ENCODE measurements at places on chromosomes 16 and 17. TPM values are rescaled to one million over a fixed set of nuclear protein-coding genes. Genes with fewer than 3 reads are reported as not detected.

- no peak overlapping the region for H3K4me3 ChIP-seq
- H3K36me3 ChIP-seq, result no peaks in the 10 kb centered on the region
- DNase-seq, result no peak
- no peak overlapping the region for H3K27ac ChIP-seq
- H3K4me1 ChIP-seq, result peaks cover 18% of the 10 kb centered on the region
- no peaks in the 10 kb centered on the region for H3K27me3 ChIP-seq
Observed at GRCh38 chr17:83054518-83055125, 24.8 kb upstream of the METRNL start.

DNA sequence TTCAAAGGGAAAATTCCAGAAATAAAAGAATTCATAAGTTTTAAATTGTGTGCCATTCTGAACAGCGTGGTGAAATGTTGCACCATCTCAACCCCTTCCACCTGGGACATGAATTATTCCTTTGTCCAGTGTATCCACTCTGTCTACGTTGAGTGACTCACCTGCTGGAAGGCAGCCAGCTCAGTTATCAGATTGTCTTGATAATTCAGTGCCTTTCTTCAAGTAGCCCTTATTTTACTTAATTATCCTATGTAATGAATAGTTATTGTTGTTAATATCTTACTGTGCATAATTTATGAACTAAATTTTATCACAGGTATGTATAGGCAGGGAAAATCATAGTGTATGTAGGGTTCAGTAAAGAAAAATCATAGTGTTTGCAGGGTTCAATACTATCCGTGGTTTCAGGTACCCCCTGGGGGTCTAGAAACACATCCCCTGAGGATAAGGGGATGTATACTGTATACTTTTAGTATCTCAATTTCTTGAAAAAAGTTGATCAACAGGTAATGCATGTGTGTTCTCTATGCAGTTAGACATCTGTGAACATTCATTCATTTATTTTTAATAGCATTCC is 7.7 kb upstream of the PCTP start:
- DNase-seq, result no peak
- H3K27ac ChIP-seq, result no peak overlapping the region
- no peaks in the 10 kb centered on the region for H3K36me3 ChIP-seq
- no peak overlapping the region for H3K4me3 ChIP-seq
- H3K27me3 ChIP-seq, result no peaks in the 10 kb centered on the region

DNA sequence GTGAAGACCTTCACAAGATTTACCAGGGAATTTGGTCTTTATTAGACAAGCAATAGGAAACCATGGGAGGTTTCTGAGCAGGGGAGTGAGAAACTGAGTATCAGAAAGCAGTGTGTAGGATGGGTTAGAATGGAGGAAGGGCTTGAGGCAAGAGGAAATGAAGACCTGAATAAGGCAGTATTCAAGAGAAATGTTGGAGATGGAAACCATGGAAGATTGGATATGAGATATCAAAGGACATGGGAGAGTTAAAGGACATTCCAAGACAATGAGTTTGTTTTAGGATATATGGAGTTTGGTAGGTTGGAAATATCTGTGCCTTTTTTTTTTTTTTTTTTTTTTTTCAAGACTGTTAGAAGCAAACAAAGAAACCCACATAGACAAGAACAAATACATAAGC is 21.3 kb upstream of the FAM20A start:
- no peak for DNase-seq
- H3K4me3 ChIP-seq, result no peak overlapping the region
- no peaks in the 10 kb centered on the region for H3K4me1 ChIP-seq
- H3K27me3 ChIP-seq, result no peaks in the 10 kb centered on the region
- H3K36me3 ChIP-seq, result no peaks in the 10 kb centered on the region
- H3K27ac ChIP-seq, result no peak overlapping the region

The CCL1 gene
- polyA plus RNA-seq, result not detected

The PRSS33 gene
- polyA plus RNA-seq, result not detected

DNA sequence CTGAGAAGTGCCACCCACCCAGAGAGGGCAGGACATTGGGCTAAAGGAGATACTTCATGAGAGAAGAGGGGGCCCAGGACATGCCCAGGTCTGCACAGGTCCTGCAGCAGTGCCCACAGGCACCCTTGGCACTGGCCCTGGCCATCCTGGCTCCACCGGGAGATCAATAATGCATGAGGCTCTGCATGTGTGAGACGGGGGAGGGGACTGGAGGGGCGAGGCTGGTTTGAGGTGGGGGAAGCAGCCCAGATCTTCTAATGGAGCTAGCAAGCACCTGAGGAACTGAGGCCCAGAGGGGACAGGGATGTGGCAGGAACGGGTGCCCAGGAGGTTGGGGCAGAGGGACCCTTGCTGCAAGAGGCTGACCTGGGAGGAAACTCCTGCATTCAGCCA is 567 bp downstream of the OSBPL7 start:
- no peaks in the 10 kb centered on the region for H3K27me3 ChIP-seq
- H3K4me3 ChIP-seq, result peak overlapping the region; percentile 93
- H3K4me1 ChIP-seq, result peaks cover 26% of the 10 kb centered on the region
- no peak for DNase-seq
- H3K36me3 ChIP-seq, result peaks cover 45% of the 10 kb centered on the region

- H3K27ac ChIP-seq, result no peak overlapping the region
- H3K4me1 ChIP-seq, result peaks cover 2% of the 10 kb centered on the region
- DNase-seq, result no peak
Observed at GRCh38 chr17:46964315-46965265, 14.5 kb downstream of the RPRML start.

- no peak overlapping the region for H3K4me3 ChIP-seq
- DNase-seq, result no peak
- no peak overlapping the region for H3K27ac ChIP-seq
- H3K27me3 ChIP-seq, result no peaks in the 10 kb centered on the region
Observed at GRCh38 chr17:18267927-18268711, 7.7 kb downstream of the MIEF2 start.

DNA sequence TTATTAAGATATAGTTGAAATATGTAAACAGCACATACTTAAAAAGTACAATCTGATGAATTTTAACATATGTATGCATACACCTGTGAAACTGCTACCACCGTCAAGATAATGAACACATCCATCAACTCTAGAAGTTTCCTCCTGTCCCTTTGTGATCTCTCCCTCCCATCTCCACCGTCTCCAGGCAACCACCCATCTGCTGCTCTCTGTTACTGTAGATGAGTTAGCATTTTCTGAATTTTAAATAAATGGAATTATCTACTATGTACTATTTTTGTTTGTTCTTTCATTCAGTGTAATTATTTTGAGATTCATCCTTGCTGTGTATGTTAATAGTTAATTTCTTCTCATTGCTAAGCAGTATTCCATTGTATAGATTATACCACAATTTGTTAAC is 40.2 kb upstream of the SMPD3 start:
- no peaks in the 10 kb centered on the region for H3K4me1 ChIP-seq
- H3K27ac ChIP-seq, result no peak overlapping the region
- H3K27me3 ChIP-seq, result no peaks in the 10 kb centered on the region

The GH1 gene
- not detected for polyA plus RNA-seq

- no peak overlapping the region for H3K27ac ChIP-seq
- H3K27me3 ChIP-seq, result no peaks in the 10 kb centered on the region
- no peaks in the 10 kb centered on the region for H3K4me1 ChIP-seq
- H3K4me3 ChIP-seq, result no peak overlapping the region
- no peak for DNase-seq
- no peaks in the 10 kb centered on the region for H3K36me3 ChIP-seq
Observed at GRCh38 chr16:4052096-4052495, 64.1 kb downstream of the ADCY9 start.

GRCh38 chr16:12024429-12024828 is 47.9 kb downstream of the SNX29 start:
- H3K4me3 ChIP-seq, result no peak overlapping the region
- DNase-seq, result no peak
- H3K27me3 ChIP-seq, result no peaks in the 10 kb centered on the region
- no peaks in the 10 kb centered on the region for H3K4me1 ChIP-seq
- no peaks in the 10 kb centered on the region for H3K36me3 ChIP-seq
- H3K27ac ChIP-seq, result no peak overlapping the region

DNA sequence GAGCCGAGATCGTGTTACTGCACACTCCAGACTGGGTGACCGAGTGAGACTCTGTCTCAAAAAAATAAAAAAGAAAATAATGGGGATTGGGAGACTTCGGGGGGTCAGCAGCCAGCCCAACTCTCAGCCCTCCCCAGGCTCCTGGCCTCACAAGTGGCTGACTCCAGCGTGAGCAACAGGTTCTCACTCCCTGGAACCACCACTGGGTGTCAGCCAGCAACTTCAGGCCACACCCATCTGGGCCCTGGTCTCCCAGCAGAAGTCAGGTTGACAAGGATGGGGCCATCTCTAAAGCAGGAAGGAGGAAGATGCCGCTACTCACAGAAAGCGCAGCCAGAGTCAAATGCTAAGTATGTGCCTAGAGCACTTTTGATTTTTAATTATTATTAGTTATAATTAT is 139.4 kb downstream of the C16orf78 start:
- no peaks in the 10 kb centered on the region for H3K27me3 ChIP-seq
- peaks cover 28% of the 10 kb centered on the region for H3K4me1 ChIP-seq
- peak; percentile 63 for DNase-seq
- H3K36me3 ChIP-seq, result no peaks in the 10 kb centered on the region

- H3K4me1 ChIP-seq, result peaks cover 22% of the 10 kb centered on the region
- H3K36me3 ChIP-seq, result no peaks in the 10 kb centered on the region
- no peak overlapping the region for H3K4me3 ChIP-seq
- peaks cover 10% of the 10 kb centered on the region for H3K27me3 ChIP-seq
- H3K27ac ChIP-seq, result no peak overlapping the region
Observed at GRCh38 chr17:7347630-7348477, 4.1 kb upstream of the KCTD11 start.

The KCNH6 gene
- 0.18 TPM for polyA plus RNA-seq

GRCh38 chr16:22977294-22977697 is 163.3 kb downstream of the HS3ST2 start:
- no peaks in the 10 kb centered on the region for H3K4me1 ChIP-seq
- DNase-seq, result no peak
- no peaks in the 10 kb centered on the region for H3K27me3 ChIP-seq
- no peaks in the 10 kb centered on the region for H3K36me3 ChIP-seq

The TMC7 gene
- 0.93 TPM for polyA plus RNA-seq

DNA sequence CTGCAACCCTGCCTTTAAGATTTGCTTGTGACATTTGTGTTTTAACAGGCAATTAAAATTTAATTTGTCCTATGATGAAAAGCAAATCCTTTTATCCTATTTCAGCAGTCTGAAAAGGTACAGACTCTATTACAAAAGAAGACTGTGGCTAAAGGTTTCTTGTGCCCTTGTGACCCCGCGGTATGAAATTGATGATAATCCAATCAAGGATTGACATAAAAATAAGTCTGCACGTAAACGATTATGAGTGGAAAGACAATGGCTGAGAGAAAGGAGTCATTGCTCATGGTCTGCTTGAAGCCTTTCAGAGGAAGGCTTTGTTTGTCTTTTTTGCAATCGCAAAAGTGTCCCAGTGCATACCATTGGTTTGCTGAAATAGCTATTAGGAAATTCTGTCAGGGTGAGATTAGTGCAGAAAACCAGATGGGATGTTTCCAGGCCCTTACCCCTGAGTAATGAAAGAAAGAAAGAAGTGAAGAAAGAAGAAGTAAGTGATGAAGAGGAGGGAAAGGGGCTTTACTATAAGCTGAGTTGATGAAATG is 867.8 kb upstream of the CDH8 start:
- H3K36me3 ChIP-seq, result no peaks in the 10 kb centered on the region
- no peaks in the 10 kb centered on the region for H3K27me3 ChIP-seq
- H3K4me3 ChIP-seq, result no peak overlapping the region
- H3K27ac ChIP-seq, result no peak overlapping the region
- H3K4me1 ChIP-seq, result no peaks in the 10 kb centered on the region
